ENCODE measurements at places on chromosomes 7 and 10.
A peak's percentile ranks its signal among the peaks of the same experiment; 100 is the strongest.

DNA sequence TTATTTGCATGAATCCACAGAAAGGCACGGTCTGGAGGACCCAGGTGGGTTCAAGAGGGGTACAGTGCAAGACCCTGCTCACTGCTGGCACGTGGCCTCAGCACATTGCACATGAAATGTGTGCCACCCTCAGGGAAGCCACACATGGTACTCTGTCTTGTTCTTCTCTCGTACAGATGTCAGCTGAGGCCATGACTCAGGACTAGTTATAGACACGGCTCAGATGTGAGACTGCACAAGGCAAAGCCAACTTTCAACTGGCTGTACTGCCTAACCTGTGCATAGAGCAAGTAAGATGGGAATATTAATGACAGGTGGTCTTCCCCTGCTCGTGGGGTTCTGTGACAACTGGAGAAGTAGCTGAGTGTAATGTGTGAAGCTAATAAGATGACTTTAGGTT is 249.4 kb upstream of the CTBP2 start:
- DNase-seq, result no peak

DNA sequence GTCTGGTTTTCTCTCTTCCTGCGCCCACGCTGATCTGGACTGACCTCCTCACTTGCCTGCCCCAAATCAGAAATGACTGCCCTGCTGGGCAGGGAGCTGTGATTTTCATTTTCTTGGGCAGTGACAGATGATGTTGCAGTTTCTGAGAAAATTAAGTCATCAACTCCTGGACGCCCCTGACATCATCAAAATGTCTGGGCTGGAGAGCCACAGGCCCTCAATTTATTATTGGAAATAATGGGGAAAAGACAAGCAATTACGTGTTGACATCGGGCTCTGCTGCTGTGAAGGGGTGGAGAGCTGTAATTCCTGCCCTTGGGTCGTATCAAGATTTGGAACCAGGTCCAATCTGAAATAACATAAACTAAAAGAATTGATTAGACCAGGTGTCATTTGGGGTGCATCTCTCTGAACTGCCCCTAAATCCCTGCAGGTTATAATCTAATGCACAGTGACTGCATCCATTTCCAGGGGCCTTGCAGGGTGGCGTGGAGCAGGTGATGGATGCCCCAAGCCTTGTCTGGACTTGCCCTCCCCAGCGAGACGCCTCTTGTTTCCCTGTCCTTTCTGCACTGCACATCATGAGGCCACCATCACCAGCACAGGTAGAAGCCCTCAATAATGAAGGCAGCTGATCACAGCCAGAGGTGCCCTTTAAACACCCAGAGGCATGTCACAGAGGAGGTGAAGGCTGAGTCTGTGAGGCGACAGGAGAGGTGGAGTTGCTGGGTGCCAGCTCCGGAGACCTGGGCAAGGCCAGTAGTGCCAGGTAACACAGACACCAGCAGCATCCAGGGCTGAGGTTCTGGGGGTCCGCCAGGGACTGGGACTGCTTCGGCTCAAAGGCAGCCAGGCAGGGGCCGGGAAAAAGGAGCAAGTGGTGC is 98.7 kb downstream of the HTR5A start:
- no peak for DNase-seq

GRCh38 chr7:95545673-95546072 is 50.6 kb downstream of the PDK4 start:
- DNase-seq, result no peak

DNA sequence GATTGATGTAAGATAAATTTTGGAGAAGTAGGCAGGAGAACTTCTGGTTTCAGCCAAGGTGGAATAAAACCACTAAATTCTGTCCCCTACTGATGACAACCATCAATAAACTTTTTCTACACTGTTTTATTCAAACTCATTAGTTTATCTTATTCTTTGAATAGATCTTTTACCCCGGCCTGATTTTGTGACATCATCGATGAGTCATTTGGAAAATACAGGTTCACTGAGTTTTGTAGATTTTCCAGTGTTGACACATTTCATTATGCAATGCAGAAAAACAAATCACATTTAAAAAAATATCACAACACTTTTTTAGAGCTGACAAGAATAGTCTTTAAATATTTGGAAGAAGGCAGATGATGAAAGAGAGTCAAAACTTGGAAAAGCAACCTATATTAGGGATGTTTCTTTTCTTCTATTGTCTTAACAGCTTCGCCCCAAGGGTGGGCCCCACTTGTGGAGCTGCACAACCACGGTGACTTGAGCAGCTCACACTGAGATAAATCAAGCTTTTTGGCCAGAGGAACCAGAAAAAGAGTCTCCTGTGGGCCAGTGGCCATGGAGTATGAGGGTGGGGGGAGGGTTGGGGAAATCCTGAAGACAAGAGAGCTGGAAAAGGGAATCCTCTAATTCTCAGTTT is 112.8 kb downstream of the PTEN start:
- no peak for DNase-seq

DNA sequence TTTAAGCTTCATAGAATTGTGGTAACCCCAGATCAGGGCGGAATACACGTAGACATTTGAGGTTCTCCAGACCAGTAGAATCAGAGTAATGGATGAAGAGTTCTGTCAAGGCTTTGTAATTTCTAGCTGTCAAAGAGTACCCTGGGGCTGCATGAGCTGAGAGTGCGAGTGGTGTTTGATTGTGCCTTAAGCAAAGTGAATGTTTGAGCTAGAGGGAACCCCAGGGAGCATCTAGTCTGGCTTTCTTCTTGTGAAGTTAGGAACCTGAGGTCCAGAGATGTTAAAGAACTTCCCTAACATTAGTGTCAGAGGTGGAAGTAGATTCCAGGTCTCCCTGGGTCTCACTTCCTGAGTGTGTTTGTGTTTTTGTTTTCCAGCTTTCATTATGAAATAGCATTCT is 212.3 kb upstream of the FZD1 start:
- DNase-seq, result no peak

- peak; percentile 46 for DNase-seq
Observed at GRCh38 chr10:77405771-77406241, 231.8 kb downstream of the KCNMA1 start.

GRCh38 chr7:11573128-11573750 is 258.8 kb downstream of the THSD7A start:
- DNase-seq, result no peak

DNA sequence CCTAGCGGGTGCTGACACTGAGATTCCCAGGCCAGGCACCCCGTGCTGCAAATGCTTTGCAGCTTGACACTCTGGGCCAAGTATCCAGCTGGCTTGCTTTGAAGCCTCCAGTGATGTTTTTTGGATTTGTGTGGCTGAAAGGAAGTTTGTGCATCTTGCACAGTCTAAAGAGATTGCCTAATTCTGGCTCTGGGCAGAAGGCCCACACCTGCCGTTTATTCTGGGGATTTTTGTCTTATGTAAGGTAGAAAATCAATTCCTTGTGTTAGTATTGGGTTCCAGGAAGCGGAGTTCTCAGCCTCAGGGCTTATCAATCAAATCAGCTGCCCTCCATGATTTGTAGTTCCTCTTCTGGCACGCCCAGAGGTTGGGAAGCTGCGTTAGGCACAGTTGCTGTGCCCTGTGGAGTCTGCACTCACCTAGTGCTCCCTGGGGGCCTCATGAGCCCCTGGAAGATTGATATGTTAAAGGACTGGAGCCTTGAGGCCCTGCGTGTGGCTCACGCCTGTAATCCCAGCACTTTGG is 8.4 kb upstream of the PURB start:
- DNase-seq, result no peak

- no peak for DNase-seq
Observed at GRCh38 chr7:107387573-107388219, 82.2 kb upstream of the GPR22 start.

GRCh38 chr7:68015978-68016532 is 1019.4 kb downstream of the TYW1 start:
- DNase-seq, result no peak

DNA sequence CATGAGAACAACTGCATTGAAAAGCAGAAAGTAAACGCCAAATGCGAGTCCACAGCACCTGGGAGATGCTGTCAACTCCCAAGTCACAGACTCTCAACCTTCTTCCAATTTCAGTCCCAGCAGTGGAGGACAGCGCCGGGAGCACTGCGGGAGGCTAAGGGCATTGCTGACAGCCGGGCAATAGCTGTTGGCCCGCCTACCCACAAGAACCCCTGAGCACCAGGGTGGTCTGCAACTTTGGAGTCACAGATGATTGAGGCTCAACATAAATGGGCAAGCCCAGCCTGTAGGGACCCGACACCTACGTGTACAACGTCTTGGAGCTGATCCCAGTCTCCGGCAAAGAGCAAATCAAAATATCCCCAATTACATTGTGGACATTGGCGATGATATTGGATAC is 262.9 kb downstream of the TCERG1L start:
- no peak for DNase-seq

DNA sequence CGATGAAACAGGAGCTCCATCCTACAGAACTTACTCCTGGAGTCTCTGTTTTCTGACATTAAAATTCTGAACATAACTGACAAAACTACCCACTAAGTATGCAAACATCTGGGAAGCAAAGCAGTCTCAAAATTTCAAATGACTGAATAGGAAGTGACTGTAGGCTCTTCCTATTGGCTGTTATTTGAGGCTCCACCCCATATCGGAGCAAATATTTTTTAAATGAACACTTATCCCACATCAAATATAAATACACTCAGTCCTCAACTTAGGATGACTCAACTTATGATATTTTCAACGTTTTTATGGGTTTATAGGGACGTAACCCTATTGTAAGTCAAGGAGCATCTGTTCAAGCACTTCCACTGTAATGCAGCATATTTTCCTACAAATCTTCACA is 8.8 kb downstream of the HSPA12A start:
- no peak for DNase-seq

DNA sequence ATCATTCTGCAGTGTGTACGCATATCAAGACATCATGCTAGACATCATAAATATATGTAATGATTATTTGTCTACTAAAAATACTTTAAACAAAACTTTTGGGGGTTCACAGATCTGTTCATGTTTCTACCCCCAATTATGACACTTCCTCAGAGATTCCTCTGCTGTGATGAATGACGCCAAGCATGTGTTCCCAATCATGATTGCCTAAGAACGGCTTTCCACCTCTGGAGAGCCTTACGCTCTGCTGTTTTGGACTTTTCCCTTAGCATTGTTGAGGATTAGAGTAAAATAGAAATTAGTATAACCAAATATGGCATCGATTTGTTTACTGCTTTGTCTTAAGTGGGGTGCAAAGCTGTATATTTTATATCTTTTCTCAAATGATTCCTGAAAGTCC is 236.3 kb upstream of the IGFBP3 start:
- no peak for DNase-seq

GRCh38 chr7:82080254-82080927 is 310.5 kb upstream of the HGF start:
- DNase-seq, result no peak
